Stimulated activated CD4-positive, alpha-beta T cell treated with anti-CD3 and anti-CD28 coated beads, TNF-alpha, amount 100 ng/mL, for 48 hours (primary cell): ENCODE measurements at places on chromosomes 1 and 21.

DNA sequence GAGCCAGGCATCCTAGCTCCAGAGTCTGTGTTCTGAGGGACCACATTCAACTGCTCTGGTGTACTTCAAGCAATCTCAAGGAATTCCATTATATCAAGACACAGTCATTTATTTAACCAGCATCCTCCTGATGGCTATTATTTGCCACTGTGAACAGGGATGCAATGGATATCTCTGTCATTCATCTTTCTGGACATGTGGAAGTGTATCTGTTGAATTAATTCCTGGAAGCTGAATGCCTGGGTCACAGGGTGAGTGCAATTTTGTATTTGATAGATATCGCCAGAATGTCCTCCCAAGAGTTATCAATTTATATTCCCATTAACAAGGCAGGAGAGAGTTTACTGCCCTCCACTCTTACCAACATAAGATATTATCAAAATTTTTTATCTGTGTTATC lies 24.7 kb upstream of the LRP8 start:
- no peak for DNase-seq

- DNase-seq, result no peak
Observed at GRCh38 chr1:222071387-222071786, 329.5 kb upstream of the DUSP10 start.

- DNase-seq, result no peak
Observed at GRCh38 chr21:29240136-29240535, 58.6 kb upstream of the BACH1 start.

DNA sequence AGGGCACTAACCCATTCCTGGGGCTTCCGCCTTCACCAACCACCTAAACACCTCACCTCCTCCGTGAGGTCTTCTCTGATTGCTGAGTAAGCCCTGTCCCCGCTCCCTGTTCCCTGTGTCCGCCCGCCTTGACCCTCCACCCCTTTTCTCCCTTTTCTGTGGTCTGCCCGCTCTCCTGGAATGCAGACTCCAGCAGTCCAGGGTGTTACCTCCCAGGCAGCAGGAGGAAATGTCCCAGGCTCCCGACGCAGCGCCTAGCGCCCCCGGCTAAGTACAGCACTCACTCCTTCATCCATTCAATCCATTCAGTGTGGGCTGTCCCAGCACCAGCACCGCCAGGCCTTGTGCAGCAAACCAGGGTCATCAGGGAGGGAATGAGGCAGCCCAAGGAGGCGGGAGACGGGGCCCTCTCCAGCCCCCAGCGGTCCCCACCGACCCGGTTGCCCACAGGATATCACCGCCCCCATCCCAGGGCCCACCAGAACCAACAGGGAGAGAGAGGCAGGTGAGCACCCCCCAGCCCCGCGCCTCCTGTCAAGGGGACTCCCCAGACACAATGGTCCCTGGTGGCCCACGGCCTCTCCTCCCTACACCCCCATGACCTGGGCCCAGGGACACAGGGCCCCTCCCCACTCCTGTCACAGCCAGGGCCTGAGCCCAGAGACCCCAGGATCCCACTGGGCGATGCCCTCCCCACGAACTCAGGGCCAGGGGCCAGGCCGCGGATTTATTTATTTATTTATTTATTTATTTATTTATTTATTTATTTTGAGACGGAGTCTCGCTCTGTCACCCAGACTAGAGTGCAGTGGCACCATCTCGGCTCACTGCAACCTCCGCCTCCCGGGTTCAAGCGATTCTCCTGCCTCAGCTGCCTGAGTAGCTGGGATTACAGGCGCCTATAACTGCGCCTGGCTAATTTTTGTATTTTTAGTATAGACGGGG lies 10.2 kb downstream of the TNFRSF14 start:
- no peak for DNase-seq

DNA sequence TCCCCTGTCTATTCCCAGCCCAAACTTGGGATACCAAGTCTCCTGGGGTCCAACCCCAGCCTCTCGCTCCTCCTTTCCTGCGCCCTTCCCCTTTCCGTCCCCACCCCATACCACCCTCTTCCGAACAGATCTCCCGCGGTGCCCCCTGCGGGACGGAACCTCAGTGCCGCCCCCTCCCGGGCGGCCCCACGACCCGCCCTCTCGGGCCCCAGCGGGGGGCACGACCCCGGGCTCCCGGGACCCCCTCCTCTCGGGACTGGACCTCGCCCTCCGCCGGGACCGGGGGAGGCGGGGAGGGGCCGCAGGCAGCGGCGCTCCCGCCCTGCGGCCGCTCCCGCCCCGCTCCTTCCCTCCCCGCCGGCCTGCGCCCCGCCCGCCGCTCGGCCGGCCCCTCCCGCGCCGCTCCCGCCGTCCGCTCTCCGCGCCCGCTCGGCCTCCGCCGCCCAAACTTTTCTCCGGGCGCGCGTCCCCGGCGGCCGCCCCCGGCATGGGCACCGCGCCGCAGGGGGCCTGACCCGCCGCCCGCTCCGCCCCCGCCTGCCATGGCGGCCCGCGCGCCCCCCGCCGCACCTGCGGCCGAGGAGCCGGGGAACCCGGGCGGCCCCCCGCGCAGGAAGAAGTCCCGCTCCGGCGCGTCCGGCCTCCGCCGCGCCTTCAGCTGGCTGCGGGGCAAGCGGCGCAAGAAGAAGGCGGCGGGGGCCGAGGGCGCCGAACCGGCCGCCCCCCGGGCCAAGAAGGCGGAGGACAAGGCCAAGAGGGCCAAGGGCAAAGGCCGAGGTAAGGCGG lies 39.0 kb upstream of the SYNC start:
- DNase-seq, result no peak

GRCh38 chr1:85240643-85241042 lies 18.8 kb downstream of the C1orf52 start:
- DNase-seq, result no peak
